B cell (primary cell): ENCODE measurements at places on chromosomes 6 and 20. TPM values are rescaled to one million over a fixed set of nuclear protein-coding genes. Genes with fewer than 3 reads are reported as not detected.
A peak's percentile ranks its signal among the peaks of the same experiment; 100 is the strongest.

- no peaks in the 10 kb centered on the region for H3K27me3 ChIP-seq
- no peaks in the 10 kb centered on the region for H3K4me1 ChIP-seq
- H3K27ac ChIP-seq, result no peak overlapping the region
- no peak for DNase-seq
These were observed 60.1 kb upstream of the RALGAPA2 start for GRCh38 chr20:20772497-20773085.

- DNase-seq, result no peak
- H3K4me3 ChIP-seq, result no peak overlapping the region
- H3K4me1 ChIP-seq, result peaks cover 30% of the 10 kb centered on the region
- peaks cover 66% of the 10 kb centered on the region for H3K27me3 ChIP-seq
These were observed 2.7 kb upstream of the MAFB start for GRCh38 chr20:40691566-40692239.

GRCh38 chr20:48632017-48632824, 195.6 kb downstream of the PREX1 start:
- H3K4me1 ChIP-seq, result no peaks in the 10 kb centered on the region
- H3K36me3 ChIP-seq, result no peaks in the 10 kb centered on the region
- DNase-seq, result no peak
- H3K4me3 ChIP-seq, result no peak overlapping the region
- H3K27ac ChIP-seq, result no peak overlapping the region

DNA sequence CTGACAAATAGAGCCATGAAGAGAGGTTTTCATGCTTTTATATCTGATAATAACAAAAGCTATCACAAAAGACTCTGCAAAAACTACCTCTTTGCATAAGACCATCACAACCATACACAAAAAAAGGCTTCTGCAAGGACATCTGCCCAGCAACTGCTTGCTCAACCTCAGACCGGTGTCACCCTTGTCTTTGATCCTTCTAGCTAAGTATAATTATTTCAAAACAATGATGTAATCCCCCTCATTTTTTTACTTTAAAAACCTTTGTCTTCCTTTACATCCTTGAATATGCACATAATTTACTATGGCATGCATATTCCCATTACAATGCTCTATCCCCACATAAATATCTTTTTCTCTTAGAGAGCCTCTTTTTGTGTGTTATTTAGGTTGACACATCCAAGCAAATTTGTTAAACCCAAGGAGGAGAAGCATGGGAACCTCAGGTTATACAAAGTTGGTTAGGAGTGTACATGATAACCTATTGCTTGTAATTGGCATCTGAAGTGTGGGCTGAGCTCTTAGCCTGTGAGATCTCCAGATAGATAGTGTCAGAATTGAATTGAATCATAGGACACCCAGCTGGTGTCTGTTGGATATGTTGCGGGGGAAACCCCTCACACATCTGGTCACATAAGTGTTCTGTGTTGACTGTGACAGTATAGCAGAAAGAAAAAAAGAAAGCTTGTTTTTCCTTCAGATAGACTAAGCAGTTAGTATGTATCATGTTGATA, 20.7 kb upstream of the CGA start:
- H3K27ac ChIP-seq, result no peak overlapping the region
- no peak for DNase-seq
- no peaks in the 10 kb centered on the region for H3K4me1 ChIP-seq
- no peaks in the 10 kb centered on the region for H3K27me3 ChIP-seq
- H3K36me3 ChIP-seq, result no peaks in the 10 kb centered on the region

DNA sequence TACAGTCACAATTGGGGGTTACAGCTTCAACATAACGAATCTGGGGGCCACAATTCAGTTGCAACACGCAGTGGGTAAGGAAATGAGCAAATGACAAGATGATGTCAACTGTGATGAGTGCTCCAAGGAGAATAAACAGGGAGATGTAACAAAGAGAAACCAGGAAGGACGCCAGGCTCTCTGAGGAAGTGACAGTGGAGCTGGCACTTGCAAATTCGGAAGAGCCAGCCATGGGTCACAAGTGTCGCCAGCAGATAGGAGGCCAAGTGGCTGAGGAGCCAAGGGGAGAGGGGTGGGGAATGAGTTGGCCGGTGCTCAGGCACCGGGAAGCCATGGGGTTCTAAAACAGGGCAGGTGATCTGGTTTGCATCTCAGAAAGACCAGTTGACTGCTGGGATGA, 136.4 kb downstream of the EYA2 start:
- H3K4me3 ChIP-seq, result no peak overlapping the region
- no peak overlapping the region for H3K27ac ChIP-seq
- H3K27me3 ChIP-seq, result no peaks in the 10 kb centered on the region
- H3K36me3 ChIP-seq, result no peaks in the 10 kb centered on the region
- no peaks in the 10 kb centered on the region for H3K4me1 ChIP-seq
- DNase-seq, result no peak

GRCh38 chr6:105374010-105374420, 28.9 kb downstream of the PREP start:
- H3K4me1 ChIP-seq, result no peaks in the 10 kb centered on the region
- H3K4me3 ChIP-seq, result no peak overlapping the region
- no peaks in the 10 kb centered on the region for H3K27me3 ChIP-seq

- no peak overlapping the region for H3K4me3 ChIP-seq
- no peak overlapping the region for H3K27ac ChIP-seq
- no peaks in the 10 kb centered on the region for H3K4me1 ChIP-seq
- DNase-seq, result no peak
- H3K27me3 ChIP-seq, result no peaks in the 10 kb centered on the region
These were observed 123.0 kb downstream of the TCP11 start for GRCh38 chr6:35018182-35018519.

GRCh38 chr20:4633780-4634179, 87.9 kb upstream of the PRND start:
- no peaks in the 10 kb centered on the region for H3K27me3 ChIP-seq
- no peak for DNase-seq
- H3K27ac ChIP-seq, result no peak overlapping the region
- peaks cover 5% of the 10 kb centered on the region for H3K4me1 ChIP-seq
- no peak overlapping the region for H3K4me3 ChIP-seq

- H3K27ac ChIP-seq, result no peak overlapping the region
- peaks cover 1% of the 10 kb centered on the region for H3K36me3 ChIP-seq
- peak; percentile 20 for DNase-seq
- H3K27me3 ChIP-seq, result no peaks in the 10 kb centered on the region
- peaks cover 20% of the 10 kb centered on the region for H3K4me1 ChIP-seq
These were observed 677.6 kb downstream of the KIF16B start for GRCh38 chr20:15895560-15896084.

DNA sequence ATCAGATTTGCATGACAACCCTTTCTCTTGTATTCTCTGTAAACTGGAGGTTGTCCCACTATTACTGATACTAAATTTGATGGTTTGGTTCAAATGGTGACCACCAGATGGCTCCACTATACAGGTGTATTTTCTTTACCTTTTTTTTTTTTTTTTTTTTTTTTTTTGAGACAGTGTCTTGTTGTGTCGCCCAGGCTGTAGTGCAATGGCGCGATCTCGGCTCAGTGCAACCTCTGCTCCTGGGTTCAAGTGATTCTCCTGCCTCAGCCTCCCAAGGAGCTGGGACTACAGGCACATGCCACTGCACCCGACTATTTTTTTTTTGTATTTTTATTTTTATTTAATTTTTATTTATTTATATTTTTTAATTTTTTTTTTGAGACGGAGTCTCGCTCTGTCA, 6.6 kb upstream of the WTAP start:
- DNase-seq, result peak; percentile 77
- H3K4me1 ChIP-seq, result peaks cover under 1% of the 10 kb centered on the region
- no peaks in the 10 kb centered on the region for H3K27me3 ChIP-seq
- no peak overlapping the region for H3K4me3 ChIP-seq

DNA sequence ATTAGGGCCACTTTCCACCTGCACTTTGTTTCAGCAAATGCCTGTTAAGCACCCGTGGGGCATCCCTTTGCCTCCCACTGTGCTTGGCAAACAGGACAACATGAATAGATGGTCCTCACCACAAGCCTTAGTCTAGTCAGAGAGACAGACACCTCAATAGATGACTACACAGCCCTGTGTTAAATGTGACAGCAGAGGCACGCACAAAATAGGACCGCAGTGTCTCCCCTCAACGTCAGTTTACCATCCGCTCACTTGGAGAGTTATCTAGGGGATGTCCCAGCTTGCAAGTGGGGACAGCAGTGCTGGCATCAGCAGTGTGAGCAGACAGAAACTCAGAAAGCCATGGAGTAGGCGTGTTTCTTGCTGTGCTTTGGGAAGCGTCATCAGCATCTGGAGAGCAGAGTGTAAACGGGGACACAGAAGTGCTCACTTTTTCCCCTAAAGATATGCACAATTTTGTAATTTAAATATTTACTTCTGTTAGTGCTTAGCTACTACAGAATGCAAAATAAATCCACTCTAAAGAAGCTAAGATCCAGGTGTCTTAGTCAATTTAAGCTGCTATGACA, 66.0 kb upstream of the TXNDC5 start:
- no peaks in the 10 kb centered on the region for H3K36me3 ChIP-seq
- H3K4me3 ChIP-seq, result no peak overlapping the region
- H3K4me1 ChIP-seq, result peaks cover 27% of the 10 kb centered on the region
- H3K27ac ChIP-seq, result no peak overlapping the region
- H3K27me3 ChIP-seq, result peaks cover 8% of the 10 kb centered on the region
- DNase-seq, result no peak

IRF4 gene
- total RNA-seq, result 129 and 142 TPM in 2 replicates

COL12A1 gene
- total RNA-seq, result not detected in 2 replicates

GNRH2 gene
- total RNA-seq, result 2.5 and 2.7 TPM in 2 replicates

BCAS1 gene
- total RNA-seq, result 1.0 and 1.1 TPM in 2 replicates

BPIFA1 gene
- total RNA-seq, result not detected in 2 replicates

CLDN20 gene
- total RNA-seq, result not detected in 2 replicates

ISM1 gene
- not detected in 2 replicates for total RNA-seq

POM121L2 gene
- total RNA-seq, result not detected in 2 replicates

CRISP2 gene
- not detected in 2 replicates for total RNA-seq
